ENCODE measurements at places on chromosomes 7 and 10. TPM values are rescaled to one million over a fixed set of nuclear protein-coding genes. Genes with fewer than 3 reads are reported as not detected.

DNA sequence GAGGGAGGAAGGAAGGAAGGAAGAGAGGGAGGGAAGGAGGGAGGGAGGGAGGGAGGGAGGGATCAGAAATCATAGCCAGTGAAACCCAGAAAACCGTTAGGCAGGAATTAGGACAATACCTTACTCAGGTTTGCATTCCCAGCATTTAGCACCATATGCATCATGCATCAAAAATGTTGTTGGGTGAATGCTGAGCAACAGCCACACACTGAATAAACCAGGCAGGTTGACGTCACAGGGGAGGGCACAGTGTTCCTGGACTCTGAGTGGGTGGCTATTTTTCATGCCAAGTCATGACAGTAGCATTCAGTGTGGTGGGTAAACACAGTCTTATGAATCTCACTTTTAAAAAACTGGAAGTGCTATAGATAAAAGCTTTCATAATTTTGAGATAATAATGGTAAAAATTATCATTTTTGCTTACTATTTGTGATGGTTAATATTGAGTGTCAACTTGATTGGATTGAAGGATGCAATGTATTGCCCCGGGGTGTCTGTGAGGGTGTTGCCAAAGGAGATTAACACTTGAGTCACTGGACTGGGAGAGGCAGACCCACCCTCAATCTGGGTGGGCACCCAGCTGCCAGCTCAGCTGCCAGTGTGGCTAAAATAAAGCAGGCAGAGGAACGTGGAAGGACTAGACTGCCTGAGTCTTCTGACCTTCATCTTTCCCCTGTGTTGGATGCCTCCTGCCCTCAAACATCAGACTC, 199.1 kb upstream of the PRKCQ start:
- DNase-seq: no peak

DNA sequence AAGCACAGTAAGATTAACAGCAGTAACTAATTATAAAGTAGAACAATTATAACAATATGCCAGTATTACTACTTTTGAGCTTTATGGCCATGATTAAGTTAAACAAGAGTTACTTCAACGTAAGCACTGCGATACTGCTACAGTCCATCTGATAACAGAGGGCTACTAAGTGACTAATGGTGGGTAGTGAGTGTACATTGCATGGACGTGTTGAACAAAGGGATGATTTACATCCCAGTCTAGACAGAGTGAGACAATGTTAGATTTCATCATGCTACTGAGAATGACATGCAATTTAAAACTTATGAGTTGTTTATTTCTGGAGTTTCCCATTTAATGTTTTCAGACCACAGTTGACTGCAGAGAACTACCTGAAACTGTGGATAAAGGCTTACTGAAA, 45.6 kb downstream of the TPST1 start:
- DNase-seq: no peak

GRCh38 chr7:73577627-73578341, 595 bp downstream of the TBL2 start:
- no peak for DNase-seq

DNA sequence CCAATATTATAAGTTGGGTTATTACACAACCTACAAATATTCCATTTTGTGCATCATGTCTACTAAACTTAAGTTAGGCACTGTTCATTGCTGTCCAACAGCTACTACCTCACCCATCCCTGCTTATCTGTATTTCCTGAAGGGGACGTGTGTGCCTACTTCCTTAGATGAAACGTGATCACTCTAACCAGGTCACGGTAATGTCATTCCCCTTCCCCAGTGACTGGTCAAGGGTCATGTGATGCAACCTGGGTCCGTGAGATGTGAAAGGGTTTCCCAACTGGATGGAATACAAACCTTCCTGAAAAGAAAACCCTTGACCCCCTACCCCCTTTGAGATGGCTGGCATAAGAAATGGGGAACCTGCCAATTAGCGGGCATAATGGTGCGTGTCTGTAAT, 1.6 kb upstream of the NSMCE4A start:
- DNase-seq: no peak

The MEIG1 gene
- not detected for total RNA-seq

The WEE2 gene
- total RNA-seq: not detected

The LIPM gene
- total RNA-seq: not detected

- DNase-seq: no peak
These were observed 50.8 kb downstream of the PIK3CG start for GRCh38 chr7:106915873-106916272.

DNA sequence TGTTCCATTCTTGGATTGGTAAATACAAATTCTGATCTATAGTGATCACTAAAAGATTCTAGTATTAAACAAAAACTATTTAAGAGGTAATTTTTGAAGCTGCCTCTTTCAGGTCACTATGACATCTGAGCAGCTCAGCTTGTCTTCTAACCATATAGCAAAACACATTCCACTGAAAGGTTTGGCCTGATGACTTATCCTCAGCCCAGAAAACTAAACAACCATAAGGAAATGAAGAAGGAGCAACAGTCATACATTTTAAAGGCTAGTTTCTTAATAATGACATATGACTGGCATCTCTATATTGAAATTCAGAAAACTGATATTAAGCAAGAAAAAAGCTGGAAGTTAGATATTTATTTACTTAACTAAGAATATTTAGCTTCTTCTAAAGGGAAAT, 24.6 kb downstream of the NT5C2 start:
- DNase-seq: no peak

DNA sequence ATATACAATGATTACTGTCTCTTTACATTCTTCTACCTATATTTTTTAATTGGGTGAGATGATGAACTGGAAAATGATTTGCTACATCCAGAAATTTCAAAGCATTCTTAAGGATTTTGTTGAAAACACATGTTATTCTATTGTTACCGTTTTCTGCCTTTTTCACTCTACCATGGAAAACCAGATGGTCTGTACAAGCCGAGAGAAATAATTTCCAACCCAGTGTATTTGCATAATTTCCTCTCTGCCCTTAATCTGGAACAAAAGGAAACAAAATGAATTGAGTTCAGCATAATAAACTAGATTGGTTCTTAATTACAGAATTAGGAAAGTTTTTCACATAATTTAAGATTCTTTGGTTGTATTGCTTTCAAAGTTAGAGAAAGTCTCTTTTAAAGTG, 211.2 kb downstream of the CACNB2 start:
- DNase-seq: no peak

The TMEM176B gene
- total RNA-seq: not detected

Data from SJCRH30 (cell line).